ELR (cell line): ENCODE measurements at places on chromosomes 16 and 17.

- DNase-seq: peak; percentile 83
These were observed 8.6 kb upstream of the ABCC3 start for GRCh38 chr17:50626037-50626574.

DNA sequence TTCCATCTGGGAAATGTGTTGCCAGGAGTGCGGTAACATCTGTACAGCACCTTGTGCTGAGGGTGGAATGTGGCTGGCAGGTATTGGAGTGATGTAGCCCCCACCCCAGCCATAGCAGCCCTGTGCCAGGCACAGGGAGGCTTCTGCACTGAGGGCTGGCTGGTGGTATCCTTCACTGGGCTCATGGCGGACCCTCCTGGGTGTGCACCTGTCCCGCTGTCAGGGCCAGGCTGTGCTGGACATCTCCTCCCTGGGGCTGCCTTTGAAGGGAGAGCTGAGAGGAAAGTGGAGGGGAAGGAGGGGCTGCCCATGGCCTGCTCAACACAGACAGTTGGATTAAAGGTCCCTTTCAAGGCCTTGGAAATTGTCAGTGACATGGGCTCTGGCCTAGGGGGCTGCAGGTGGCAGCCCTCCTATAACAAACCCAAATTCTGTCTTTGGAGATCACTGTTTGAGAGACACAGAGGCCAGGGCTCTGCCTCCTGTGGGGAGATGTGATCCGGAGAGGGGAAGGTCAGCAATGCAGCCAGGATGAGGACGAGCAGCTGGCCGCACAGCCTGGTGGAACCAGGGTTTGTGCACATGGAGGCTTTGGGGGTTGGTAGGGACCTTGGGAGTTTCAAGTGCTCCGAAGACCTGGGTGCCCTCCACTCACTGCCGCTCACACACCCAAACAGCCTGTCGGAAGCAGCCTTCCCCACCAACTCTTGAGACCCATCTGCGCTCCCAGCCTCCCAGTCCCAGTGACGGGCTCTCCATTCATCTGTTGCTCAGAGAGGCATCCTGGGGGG, 22.8 kb downstream of the NKD1 start:
- no peak for DNase-seq

GRCh38 chr17:79159471-79159870, 84.8 kb downstream of the ENGASE start:
- DNase-seq: no peak

DNA sequence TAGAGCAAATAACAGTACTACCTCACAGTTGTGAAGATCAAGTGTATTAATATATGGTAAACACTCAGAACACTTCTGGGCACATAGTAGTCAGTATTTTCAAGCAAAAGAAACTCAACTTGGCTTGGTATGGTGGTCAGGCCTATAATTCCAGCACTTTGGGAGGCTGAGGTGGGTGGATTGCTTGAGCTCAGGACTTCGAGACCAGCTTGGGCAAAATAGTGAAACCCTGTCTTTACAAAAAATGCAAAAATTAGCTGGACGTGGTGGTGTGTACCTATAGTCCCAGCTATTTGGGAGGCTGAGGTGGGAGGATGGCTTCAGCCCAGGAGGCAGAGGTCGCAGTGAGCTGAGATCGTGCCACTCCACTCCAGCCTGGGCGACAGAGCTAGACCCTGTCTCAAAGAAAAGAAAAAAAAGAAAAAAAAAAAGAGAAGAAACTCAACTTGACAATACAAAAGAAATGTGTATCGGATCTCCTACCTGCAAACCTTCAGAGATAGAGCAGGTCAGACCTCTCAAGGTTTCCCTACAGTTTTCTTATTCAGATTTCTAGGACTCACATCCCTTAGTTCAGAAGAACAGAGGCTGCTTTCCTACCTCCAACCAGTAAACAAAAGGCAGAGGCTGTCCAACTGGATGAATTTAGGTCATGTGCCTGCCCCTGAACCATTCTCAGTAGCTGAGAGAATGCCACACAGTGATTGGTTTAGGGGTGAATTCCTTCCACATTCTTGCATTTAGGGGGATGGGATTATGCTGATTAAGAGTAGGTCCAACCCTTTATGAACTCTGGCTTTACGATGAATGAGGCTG, 1.7 kb upstream of the KPNA2 start:
- DNase-seq: peak; percentile 69

GRCh38 chr17:5922476-5922875, 147.7 kb upstream of the WSCD1 start:
- DNase-seq: no peak

DNA sequence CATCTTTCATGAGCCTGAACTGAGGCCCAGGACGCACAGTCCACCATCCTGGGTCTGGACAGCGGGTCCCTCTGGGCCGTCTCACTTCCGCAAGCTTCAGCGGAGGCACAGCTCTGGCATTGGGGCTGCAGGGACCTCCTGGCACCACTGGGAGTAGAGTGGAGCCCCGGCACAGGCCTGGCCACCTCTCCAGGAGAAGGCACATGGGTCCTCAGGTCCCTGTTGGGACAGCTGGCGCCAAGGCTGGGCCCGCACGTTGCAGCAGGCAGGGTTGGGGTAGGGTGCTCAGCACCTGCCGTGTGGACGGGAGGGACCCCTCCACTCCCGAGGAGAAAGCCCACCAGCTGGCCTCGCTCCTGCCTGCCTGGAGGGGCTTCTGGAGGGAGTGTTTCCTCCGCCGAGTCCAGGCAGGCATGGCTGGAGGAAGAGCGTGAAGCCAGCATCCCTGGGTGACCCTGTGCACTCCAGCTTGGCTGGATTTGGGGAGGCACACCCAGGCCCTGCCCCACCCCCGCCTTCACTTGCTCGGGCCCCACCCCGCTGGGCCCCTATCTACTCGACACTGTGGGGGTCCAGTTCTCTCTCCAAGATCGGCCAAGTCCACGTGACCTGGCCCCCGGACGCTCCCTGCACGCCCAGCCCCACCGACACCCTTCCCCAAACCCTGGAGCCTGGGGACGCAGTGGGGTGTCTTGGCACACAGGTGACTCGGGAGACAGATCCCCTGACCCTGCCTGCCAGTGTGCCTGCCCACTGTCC, 6.6 kb upstream of the METRNL start:
- DNase-seq: no peak

DNA sequence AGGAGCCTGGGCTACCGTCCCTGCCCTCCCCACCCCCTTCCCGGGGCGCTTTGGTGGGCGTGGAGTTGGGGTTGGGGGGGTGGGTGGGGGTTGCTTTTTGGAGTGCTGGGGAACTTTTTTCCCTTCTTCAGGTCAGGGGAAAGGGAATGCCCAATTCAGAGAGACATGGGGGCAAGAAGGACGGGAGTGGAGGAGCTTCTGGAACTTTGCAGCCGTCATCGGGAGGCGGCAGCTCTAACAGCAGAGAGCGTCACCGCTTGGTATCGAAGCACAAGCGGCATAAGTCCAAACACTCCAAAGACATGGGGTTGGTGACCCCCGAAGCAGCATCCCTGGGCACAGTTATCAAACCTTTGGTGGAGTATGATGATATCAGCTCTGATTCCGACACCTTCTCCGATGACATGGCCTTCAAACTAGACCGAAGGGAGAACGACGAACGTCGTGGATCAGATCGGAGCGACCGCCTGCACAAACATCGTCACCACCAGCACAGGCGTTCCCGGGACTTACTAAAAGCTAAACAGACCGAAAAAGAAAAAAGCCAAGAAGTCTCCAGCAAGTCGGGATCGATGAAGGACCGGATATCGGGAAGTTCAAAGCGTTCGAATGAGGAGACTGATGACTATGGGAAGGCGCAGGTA, 762 bp downstream of the CDK12 start:
- DNase-seq: no peak

GRCh38 chr16:72637306-72637705, 410.6 kb downstream of the ZFHX3 start:
- peak; percentile 86 for DNase-seq

DNA sequence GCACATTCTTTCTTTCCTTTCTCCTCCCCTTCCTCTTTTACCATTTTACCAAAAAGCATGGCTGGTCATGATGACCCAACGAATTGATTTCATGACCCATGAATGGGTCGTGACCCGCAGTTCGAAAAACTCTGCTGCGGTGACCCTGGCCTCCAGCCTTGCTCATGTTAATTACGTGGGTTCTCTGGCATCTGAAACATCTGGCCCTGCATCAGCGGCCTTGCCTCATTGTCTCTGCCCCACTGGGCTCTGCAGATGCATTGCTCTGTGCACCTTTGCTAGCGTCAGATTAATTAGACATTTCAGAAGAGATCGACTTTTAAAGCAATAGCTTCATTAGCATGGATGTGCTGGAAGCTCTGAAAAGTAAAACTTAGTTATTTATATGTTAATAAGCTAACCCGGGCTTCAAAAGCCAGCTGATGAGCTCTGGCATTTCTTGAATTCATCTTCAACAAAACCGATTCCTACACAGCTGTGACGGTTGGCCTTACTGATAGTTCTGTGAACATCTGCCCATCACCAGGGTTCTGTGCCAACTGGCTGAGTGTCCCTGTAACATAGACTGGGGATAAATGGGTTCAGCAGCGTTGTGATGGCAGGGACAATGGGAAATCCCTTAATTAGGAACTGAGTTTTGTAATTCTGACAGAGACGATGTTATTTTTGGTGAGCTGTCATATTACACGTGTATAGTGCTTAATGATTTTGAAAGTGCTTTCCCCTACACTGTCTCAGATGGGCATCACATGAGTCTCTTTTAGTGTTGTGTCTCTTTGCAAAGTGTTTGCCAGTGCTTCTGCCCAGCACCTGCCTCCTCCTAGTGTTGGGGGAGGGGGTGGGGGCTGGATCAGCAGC, 225.9 kb upstream of the EEF2KMT start:
- DNase-seq: no peak

GRCh38 chr17:50027881-50028735, 27.8 kb upstream of the ITGA3 start:
- peak; percentile 89 for DNase-seq

GRCh38 chr17:29633886-29634285, 11.2 kb upstream of the CORO6 start:
- no peak for DNase-seq

DNA sequence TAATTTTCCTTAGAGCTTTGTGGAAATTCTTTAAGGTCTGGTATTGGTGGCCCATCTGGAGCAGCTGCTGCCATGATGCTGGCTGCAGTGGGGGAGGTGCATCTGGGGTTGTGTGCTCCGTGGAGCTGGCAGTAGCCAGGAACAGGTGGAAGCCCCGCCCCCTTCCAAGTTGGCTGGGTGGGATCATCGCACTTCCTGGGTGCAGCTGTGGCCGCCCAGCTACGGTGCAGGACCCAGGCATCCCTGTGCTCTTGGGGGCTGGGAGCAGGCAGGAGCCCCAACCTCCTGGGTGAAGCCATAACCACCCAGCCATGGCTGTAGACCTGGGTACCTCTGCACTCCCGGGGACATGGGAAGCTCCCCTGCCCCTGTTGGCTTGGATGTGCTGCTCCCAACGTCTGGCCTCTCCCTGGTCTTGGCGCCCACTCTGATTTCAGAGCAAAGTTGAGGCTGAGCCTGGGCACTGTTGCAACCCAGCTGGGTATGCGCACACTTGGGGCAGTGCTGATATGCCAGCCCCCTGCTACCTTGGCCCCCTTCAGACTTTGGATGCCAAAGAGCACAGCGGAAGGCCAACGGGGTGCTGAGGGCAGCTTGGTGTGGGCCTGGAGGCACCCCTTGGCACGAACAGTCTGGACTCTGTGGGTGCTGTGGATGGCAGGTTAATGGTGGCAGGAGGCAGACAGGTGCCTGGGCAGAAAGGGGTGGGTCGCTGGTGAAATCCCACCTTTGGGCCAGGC, 145.2 kb downstream of the MYO1D start:
- no peak for DNase-seq

GRCh38 chr16:53065461-53066061, 10.8 kb downstream of the CHD9 start:
- DNase-seq: no peak

DNA sequence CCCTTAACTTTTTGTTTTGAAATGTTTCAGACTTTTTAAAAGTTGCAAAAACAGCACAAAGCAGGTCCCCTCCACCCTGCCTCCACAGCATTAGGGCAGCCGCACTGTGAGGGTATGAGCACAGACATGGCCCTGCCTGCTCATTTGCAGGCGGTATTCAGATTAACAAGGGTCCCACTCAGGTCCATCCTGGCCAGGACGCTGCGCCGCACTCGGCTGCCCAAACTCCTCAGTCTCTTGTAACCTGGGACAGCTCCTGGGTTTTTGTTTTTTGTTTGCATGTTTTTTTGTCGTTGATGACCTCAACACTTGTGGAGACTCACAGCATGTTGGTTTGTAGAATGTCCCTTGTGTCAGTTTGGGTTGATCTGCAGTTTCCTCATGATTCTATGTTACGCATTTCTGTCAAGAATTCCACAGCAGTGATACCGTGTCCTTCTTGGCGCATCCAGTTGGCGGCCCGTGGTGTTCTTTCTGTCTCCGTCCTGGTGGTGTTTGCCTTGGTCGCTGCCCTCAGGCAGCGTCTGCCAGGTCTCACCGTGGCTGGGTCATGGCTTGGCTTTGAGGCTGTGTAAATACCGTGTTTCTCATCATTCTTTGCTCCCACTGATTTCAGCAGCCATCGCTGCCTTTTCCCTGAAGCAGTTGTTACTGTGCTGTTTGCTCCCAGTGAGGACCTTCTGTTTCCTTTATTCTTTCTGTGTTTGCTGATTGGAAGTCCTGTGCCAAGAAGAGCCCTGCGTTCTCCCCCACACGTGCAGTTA, 18.5 kb downstream of the CRAMP1 start:
- no peak for DNase-seq

- no peak for DNase-seq
These were observed 32.7 kb upstream of the PIK3R6 start for GRCh38 chr17:8900207-8900606.

- DNase-seq: no peak
These were observed 7.3 kb downstream of the PROCA1 start for GRCh38 chr17:28704219-28704858.

GRCh38 chr17:32518646-32519227, 31.9 kb downstream of the CDK5R1 start:
- no peak for DNase-seq

- DNase-seq: no peak
These were observed 328.1 kb downstream of the CA10 start for GRCh38 chr17:51830451-51830850.

GRCh38 chr16:68065716-68066305, 19.4 kb upstream of the NFATC3 start:
- DNase-seq: peak; percentile 19

- DNase-seq: peak; percentile 39
These were observed 52.5 kb downstream of the ZFPM1 start for GRCh38 chr16:88505405-88506082.

DNA sequence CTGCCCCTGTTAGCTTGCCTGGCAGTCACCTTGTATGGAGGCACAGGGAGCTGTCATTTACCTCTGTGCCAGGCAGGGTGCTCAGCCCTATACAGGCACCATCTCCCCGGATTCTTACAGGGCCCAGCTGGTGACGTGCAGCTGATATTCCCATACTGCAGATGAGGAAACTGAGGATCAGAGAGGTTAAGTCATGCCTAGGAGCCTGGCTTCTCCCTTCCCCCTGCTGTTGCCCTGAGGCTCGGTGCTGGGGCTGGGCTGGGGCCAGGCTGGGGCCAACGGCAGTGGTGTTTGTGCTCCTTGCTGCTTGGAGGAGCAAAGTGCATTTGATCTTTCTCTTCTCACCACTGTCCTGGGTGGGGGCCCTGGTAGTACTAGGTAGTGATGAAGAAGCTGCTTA, 54.7 kb upstream of the IL34 start:
- no peak for DNase-seq

GRCh38 chr17:9872852-9873251, 32.2 kb downstream of the RCVRN start:
- DNase-seq: no peak

GRCh38 chr17:42061646-42062487, 11.5 kb upstream of the C17orf113 start:
- no peak for DNase-seq
